ENCODE measurements at places on chromosomes 7 and 10.

GRCh38 chr10:102967123-102967522 is 49.0 kb downstream of the CNNM2 start:
- no peak for DNase-seq

- no peak for DNase-seq
These were observed 1221.1 kb upstream of the CELF2 start for GRCh38 chr10:9796564-9796963.

- DNase-seq, result peak; percentile 37
These were observed 870 bp downstream of the FZD1 start for GRCh38 chr7:91264924-91265681.

- DNase-seq, result no peak
These were observed 5.2 kb downstream of the TSPAN12 start for GRCh38 chr7:120852700-120853099.

DNA sequence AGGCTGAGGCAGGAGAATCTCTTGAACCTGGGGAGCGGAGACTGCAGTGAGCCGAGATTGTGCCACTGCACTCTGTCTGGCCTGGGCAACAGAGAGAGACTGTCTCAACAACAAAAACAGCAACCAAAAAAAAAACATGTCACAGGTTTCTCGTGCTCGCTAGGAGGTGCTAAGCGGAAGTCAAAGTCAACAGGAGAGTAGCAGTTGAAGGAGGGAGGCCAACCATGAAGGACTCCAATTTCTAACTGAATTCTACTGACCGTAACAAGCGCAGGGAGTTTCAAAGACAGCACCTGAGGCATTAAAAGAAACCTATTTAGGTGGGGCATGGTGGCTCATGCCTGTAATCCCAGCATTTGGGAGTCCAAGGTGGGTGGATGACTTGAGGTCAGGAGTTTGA is 19.4 kb downstream of the KIN start:
- DNase-seq, result no peak

Measured in WTC11 (cell line).